Left ventricle myocardium superior (tissue), 1 donor: ENCODE measurements at places on chromosomes 7 and 10. TPM values are rescaled to one million over a fixed set of nuclear protein-coding genes. Genes with fewer than 3 reads are reported as not detected.

DNA sequence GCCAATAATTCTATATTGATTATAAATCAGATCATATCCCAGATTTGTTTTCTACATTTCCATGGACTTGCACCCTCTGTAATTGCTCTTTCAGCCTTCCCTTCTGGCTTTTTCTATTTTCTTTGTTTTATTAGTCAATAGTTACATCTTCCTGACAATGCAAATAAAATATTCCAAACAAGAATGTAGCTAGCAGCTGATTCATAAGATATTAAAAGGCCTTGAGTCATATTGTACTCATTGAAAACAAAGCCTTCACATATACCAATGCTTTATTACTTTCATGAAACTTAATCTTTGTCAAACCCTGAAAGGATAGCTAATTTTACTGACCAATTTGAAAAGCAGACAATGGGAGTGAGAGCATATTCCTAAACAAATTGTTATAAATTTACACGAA, 10.7 kb upstream of the SFMBT2 start:
- no peak for DNase-seq

- DNase-seq: no peak
Observed at GRCh38 chr10:82191653-82192052, 316.7 kb downstream of the NRG3 start.

DNA sequence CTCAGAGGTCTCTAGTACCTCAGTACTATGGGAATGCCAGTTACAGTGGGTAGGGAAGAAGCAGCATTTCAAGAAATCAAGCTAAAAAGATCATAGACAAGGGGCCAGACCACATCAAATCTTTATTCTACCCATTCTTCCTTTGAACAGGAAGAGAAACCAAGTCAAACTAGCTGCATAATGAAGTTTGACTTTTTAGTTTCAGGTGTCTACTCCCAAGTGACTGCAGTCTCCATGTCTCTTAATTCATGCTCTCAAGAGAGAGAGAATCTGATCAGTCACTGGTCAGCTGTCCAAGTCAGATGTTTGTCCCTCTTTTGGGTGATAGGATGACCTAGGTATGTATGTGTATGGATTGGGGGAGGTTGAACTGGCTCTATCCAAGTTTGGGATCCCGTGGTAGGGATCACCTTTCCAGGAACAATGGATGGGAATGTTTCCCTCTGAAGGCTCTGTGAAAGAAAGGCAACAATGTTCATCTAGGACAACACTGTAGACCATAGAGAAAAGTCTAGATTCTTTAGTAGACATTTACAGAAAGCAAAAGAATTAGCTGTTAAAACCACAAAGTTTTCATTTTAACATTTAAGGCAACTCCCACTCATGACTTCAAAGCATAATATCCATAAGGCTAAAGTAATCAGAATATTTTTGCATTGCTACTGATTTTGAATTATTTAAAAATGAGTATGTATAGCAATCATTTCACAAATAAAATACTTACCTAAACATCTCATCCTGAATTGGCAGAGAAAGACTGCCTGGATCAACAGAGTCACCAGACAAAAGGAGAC, 30.1 kb upstream of the PRTFDC1 start:
- DNase-seq: no peak

Gene TMEM236
- 0.30 TPM for total RNA-seq

Gene DGKI
- total RNA-seq: 0.47 TPM
